Activated CD8-positive, alpha-beta memory T cell treated with anti-CD3 and anti-CD28 coated beads for 1 hour (primary cell): ENCODE measurements at places on chromosomes 2 and 18.

DNA sequence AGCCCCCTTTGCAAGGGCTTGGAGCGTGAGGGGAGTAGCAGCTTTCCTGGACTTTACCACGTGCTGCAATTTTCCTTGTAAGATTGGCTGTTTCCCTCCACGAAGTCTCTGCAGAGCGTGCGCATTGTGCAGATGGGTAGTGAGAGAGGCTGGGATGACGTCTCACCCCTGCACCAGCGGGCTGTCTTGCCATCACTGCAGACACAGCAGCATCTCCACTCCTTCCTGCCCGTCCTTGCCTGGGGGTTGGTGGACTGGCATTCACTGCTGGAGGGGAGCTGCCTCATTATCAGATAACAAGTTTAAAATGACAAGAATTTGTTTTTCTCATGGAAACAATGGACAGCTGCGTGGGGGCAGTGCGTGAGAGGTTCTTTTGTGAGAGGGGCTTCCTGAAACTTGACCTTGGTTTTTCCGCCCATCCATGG, 45.3 kb upstream of the HS6ST1 start:
- no peak for DNase-seq

GRCh38 chr2:182117196-182117595, 131.5 kb downstream of the PPP1R1C start:
- no peak for DNase-seq

DNA sequence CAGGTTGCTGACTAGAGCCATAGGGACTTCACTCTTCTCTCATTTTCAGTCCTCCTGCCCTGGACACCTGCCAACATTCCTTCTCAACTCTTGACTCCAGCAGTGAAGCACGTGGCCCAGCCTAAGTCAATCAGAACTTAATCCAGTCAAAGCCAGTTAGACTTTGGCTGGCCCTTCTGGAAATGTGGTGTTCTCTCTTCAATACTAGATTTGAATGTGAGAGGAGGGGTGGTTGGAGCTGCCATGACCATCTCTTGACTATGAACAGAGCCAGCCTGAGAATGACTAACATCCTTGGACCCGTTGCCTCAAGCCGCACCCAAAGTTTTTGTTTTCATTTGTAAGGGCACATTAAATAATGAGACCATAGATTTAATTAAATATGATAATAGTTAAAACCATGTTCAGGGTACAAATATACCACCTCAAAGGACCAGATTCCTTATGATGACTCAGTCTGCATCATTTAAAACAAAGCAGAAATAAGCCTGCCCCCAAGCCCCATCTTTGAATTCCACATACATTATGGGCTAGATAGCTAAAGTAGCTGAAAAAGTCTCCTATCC, 49.7 kb upstream of the RASGRP3 start:
- DNase-seq: no peak

DNA sequence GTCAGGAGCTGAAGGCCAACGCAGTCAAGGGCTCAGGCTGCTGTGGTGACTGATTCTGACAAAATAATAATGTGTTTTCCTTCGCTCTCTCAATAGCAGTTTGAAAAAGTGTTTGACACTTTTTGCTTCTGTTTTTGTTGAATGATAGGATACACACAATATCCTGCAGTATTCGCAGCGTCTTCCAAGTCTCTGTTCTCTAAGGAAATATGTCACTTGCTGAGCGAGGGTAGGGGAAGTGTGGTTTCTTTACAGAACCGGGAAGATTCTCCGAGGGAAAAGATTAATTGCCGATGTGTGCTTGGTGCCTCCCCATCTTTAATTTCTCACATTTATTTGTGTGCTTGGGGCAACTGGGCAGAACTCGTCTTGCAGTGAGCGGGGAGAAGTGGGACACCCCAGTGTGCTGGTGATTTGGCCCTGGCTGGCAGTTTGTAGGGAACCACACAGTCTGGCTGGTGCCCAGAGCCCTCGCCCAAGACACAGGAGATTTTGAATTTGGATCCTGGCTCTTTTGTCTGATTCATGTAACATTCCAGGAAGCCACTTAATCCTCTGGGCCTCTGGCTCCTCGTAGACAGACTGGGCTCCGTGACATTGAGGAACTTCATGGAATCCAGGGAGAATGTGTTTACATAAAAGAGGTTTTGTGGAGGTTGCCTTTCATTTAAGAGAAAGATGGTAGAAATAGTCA, 169.4 kb downstream of the LDLRAD4 start:
- DNase-seq: no peak

DNA sequence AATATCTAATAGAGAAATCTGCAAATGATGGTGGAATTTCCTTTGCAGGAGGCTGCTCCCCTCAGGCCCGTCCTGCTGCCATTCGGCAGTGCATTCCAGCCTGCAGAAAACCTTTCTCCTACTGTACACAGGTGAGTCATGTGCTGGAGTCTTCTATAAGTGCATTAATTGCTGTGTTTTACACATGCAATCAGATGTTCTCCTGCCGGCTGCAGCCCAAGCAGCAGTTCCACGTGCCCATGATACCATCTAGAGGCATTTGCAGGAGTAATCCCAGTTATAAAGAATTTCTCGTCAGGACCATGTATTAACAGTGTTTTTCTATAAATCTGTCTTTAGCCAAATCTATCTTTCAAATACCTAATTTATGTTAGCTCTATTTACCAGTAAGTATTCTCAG, 304.7 kb upstream of the HNMT start:
- DNase-seq: no peak

- no peak for DNase-seq
Measured at GRCh38 chr18:76956648-76957047, 134.3 kb downstream of the ZNF236 start.

- DNase-seq: no peak
Measured at GRCh38 chr2:46025676-46026075, 271.5 kb upstream of the EPAS1 start.

DNA sequence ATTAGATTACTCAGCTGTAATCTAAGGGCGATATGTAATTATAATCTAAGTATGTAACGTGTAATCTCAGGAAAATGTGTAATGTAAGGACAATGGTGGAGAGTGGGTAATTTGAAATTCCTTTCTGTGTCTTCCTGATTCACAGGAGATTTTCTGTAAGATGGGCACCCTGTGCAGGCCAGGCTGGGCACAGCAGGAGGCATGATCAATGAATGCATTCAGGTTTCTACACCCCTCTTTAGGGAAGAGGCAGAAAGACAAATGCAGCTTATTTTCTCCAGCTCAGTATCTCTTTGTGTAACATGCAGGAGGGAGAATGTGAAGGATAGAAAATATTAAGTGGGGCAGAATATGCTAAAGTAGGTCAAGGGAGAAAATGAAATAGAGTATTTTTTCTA, 320.1 kb downstream of the PIK3C3 start:
- DNase-seq: no peak

- DNase-seq: no peak
Measured at GRCh38 chr18:20963027-20963426, 148.6 kb downstream of the ROCK1 start.

DNA sequence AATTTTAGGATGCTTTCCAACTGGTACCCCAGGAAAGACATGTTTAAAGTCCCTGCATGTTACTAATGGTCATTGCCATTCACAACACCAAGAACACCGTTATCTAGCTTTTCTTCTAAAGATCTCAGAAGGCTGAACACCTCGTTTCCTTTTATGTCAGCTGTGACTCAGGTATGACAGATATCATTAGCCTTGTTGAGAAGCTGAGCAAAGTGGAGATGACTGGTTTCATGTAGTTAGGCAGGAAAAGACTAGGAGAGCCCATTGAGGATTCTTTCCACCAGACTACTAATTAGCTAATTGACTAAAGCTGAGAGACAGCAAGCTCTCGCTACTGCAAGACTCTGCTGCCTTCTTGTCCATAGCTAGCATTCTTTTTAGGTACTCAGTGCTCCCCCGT, 32.0 kb upstream of the ARL5A start:
- DNase-seq: no peak

DNA sequence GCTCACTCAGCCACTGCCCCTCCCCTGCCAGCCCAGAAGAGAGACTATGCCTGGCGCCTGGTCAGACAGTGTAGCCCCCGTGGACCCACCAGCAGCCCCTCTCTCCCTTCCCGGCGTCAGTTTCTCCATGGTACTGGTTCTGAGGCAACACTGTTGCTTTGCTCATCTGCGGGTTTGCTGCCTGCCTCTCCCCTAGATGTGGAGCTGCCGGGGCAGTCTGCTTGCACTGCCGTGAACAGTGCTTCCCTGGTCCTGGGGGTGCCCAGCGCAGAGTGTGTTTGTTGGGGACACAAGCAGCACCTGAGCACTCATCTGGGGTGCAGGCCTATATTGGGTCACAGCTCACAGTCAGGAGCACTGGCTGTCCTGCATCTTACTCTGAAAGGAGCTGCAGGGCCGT, 309.9 kb downstream of the NDUFA10 start:
- no peak for DNase-seq

- DNase-seq: no peak
Measured at GRCh38 chr2:173760553-173760952, 204.6 kb downstream of the SP3 start.

DNA sequence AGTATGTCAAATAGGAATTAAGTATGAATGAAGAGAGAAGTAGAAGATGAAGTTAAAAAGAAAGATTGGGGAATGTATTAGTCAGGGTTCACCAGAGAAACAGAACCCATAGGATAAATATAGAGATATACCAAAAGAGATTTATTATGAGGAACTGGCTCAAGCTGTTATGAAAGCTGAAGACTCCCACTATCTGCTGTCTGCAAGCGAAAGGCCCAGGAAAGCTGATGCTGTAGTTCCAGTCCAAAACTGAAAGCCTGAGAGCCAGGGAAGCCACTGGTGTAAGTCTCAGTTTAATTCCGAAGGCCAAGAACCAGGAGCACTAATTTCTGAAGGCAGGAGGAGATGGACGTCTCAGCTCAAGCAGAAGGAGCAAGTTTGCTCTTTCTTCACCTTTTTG, 200.9 kb upstream of the FN1 start:
- DNase-seq: no peak

DNA sequence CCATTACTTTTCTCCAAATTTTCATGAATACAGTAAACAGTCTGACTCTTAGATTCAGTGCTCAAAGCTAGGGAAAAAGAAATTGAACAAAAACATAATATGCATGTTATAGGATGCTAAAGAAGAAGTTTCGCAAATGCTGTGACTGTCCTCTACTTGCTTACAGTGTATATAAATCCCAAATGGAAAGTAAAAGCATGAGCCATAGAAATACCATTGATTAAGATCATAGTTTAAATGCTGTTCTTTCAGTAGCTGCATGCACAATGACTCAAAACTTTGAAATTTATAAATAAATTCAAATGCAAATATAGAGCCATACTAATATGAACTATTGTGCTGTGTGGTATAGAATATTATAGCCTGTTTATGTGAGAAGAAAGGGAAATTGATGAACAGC, 1113.9 kb upstream of the ACVR2A start:
- DNase-seq: no peak

DNA sequence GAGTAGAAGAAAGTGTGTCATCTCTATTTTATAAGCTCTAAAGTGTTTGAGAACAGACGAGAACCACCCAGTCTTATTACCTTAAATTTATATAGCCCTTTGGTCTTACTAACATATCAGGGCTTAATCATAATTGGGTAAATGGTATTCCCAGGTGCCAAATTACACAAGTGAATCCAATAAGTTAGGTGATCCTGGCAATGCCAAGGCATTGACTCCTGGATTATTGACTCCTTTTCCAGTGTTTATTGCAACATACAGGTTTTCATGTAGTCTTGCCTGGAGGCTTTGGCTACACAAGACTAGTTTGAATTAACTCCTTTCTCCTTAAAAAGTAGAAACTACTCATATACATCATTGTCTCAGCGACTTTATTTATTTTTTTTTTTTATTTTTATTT, 59.7 kb upstream of the MAPRE2 start:
- no peak for DNase-seq

DNA sequence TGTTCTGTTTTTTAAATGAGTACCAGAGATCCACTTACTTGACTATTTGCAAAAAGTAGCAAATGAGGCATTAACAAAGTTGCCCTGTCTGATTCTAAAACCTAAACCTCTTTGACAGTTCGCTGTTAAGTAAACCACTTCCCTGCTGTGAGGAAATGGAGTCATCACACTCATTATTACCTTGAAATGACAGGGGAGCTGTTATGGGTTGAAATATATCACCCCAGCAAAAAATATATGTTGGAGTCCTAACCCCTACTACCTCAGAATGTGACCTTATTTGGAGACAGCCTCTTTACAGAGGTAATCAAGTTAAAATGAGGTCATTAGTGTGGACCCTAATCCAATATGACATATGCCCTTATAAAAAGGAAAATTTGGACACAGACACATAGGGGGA, 36.1 kb downstream of the DHRS9 start:
- DNase-seq: no peak

GRCh38 chr2:139477618-139478017, 697.4 kb upstream of the NXPH2 start:
- no peak for DNase-seq

DNA sequence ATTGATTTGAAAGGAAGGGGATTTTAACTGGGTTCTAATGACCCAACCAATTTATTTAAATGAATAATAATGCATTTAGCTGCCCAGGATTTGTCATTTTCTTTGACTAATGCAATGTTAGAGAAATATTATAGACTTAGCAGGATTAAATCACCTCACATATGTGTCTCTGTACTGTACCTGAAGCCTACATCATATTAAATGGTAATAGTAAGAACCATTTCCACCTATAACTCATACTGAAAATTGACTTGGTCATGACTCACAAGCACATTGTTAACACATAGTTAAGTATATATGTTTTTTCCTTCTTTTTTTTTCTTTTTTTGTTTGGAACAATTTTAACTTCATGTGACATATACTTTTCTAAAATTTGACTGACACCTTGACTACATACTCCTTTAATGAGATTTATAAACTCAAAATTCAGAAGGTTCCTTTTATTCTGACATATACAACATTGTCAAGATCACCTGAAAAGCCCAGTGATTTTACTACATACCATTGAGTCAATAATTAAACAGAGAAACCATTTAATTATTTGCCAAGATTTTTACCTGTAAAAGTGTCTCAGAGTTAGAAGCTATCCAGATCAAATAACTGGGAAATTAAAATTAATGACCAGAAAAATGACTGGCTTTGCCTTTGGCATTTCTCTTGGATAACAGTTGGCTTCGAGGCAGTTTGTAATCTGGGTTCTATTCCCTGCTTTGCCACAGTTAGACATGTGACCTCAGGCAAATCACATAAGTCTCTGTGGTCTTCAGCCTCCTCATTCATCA, 58.8 kb upstream of the CDC42EP3 start:
- DNase-seq: no peak

- DNase-seq: no peak
Measured at GRCh38 chr2:202703091-202703490, 68.3 kb downstream of the FAM117B start.

- DNase-seq: no peak
Measured at GRCh38 chr2:240140920-240141319, 462 bp upstream of the OTOS start.

GRCh38 chr2:69805887-69806286, 23.6 kb upstream of the GMCL1 start:
- no peak for DNase-seq
